DMS 273 treated with DMSO at 0.1 percent for 48 hours (cell line): ENCODE measurements at places on chromosomes 6 and 20.

GRCh38 chr20:51412333-51412871, 130.1 kb downstream of the NFATC2 start:
- peak; percentile 28 for DNase-seq

GRCh38 chr6:38415231-38416005, 224.3 kb downstream of the BTBD9 start:
- no peak for DNase-seq

- no peak for DNase-seq
Observed at GRCh38 chr20:44125332-44126127, 61.5 kb downstream of the JPH2 start.

DNA sequence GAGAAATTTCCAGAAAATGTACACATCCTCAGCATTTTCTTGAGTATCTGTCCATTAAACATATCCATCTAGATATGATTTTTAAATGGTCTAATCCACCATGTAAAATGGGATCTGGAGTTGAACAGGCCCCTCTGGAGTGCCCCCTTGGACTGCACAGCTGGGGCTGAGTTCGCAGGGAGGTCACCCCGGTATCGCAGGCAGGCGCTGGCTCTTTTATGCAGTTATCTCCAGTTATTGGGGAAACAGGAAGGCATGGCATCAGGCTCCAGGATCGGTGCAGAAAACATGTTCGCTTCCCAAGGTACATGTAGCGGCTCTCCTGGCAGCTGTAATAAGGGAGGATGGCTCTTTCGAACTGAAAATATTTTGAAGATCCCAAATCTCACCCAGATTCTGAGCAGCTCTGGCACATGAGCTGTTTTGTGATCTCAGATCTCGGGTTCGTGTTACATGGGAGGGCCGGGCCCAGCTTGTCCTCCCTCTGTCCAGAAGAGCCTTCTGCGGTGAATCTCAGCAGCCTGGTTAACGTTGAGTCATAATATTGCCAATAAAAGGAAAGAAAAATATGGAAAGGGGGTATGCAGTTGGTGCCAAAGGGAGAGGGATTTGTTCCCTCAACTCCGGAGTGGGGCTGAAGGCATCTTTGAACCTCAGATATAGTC, 167.7 kb downstream of the EYA2 start:
- no peak for DNase-seq

DNA sequence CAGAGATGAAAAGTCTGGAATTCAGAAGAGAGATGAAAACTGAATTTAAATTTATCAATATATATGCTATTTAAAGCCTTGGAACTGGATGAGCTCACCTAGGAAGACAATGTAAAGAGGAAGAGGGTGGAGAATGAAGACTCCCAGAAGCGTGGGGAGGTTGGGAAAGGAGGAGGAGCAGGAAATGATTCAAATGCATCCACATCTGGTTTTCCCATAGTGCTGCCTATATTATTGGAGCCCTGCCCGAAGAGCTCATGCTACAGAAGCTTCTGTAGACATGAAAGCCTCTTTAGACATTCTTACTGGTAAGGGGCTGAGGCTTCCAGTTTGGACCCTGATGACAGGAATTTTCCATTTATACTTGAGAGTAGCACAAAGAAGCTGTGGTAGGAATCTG, 19.2 kb downstream of the PDE7B start:
- no peak for DNase-seq

DNA sequence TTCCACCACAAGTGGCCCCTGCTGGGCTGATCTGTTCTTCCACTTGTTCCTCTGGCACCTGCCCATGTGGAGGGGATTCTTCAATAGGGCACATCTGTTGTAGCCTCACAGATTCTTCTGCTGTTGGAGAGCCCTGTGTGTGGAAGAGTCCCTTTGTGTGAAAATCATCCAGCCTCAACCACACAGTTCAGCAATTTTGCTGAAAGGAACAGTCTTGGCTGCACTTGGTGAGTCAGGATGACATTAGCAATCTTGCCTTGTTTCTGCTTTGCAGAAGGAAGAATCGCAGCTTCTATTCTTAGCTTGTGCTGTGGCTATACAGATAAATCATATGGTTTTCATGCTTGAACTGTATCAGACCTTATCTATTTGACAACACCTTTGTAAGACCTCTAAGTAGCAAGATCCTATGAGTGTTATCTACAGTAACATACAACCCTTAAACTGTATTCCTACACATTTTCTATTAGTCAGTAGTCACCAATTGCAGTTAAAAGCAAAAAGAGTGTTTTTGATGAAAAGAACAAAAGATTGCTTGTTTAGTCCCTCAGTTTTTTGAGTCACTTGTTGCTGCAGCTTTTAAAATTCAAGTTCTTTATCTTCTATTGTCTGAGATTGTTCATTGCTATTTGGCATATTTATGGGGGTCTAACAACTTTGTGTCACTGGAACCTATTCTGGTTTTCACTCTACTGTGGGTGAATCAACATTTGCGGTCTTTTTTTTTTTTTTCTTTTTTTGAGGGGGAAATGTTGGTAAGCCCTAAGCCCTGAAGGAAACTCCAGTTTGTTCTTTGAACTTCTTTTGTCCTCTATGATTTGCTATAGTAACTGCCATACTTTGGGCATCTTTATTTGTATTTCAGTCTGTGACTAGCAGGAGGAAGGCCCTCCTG, 231.6 kb downstream of the TFAP2B start:
- no peak for DNase-seq

DNA sequence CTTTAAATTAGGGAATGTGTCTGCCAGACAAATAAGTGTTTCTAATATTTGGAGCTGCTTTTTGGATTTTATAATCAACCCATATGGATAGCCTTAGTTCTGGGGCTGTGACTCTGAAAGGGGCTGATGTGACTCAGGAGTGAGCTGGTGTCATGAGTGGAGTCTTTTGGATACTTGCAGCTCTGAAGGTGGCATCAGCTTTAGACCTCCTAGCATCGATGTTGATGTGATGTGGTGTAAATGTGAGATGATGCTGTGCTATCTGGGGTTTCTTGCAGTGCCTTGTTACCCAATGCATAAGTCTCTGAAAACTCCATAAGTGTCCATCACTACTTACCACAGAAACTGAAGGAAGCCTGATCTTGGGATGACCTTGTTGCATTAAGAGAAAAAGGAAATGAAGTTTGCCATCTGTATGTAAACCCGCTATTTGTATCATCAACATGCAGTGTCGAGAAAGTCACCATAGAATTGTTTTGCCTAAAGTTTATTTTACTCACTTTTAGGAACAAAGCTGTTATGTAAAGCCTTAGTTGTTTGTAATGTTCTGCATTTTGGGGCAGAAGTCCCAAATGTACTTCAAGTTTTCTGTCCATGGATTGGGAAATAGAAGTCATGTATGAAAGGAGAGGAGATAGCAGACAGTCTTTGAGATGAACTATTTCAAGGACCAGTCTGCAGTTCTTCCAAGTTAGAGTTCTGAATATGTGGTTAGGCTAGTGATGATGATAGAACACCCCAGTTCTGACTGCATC, 8.0 kb downstream of the FOXO3 start:
- DNase-seq = no peak

DNA sequence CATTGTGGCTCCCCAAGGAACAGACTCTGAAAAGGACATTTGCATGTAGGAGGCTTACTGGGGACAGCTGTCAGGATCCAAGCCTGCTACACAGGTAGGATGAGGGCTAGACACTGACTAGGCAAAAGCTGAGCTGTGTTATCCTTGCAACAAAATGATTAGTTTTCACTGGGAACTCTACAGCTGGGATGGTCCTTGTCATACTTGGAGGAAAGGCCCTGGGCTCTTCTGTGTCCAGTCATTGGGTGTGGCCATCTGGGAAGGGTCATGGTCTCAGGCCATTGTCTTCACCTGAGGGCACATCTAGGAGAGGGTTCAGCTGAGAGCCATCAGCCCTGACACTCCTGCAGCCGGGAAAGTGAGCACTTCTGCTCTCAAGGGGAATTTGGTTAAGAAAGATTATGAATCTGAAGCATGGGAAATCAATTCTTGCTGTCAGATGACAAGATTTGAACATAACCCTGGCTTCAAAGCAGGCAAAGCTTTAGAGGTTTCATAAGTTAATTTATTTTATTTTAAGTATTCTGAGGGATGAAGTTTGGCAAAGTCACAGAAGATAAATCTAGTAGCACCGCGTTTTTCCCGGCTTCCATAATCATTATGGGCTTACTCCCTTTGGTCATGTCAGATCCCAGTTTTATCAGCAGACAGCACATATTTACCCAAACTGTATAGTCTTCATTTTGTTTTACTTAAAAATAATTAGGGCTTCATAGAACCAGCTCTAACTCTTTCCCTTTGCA, 78.4 kb upstream of the SLC22A23 start:
- no peak for DNase-seq

DNA sequence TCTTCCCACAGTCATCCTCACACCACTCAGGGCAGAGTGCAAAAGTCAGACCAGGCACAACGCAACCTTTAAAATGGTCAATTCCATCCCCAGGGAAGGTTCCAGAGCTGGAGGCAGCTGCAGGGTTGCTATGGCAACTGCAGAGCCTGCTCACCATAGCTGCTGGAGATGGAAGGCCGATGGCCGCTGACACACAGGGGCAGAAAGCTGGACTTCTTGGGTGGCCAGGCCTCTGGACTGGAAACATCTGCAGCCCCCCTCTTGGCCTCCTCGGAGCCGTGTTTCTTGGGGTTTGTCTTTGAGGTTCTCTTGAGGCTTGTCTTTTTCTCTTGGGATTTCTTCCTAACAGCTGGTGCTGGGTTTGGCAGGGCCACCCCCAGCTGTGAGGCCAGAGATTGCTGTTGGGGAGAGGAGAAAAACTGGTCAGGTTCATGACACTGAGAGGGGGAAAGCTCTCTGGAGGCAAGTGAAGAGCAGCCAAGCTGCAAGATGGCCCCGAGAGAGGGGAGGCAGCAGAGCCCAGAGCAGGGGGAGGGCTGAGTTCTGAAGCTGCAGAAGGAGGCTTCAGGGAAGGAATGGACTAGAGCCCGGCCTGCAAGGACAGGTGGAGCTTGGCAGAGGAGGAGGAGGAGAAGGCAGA, 10.2 kb downstream of the BNIP5 start:
- no peak for DNase-seq
